CD14-positive monocyte (primary cell): ENCODE measurements at places on chromosomes 16 and 17.
A peak's percentile ranks its signal among the peaks of the same experiment; 100 is the strongest.

DNA sequence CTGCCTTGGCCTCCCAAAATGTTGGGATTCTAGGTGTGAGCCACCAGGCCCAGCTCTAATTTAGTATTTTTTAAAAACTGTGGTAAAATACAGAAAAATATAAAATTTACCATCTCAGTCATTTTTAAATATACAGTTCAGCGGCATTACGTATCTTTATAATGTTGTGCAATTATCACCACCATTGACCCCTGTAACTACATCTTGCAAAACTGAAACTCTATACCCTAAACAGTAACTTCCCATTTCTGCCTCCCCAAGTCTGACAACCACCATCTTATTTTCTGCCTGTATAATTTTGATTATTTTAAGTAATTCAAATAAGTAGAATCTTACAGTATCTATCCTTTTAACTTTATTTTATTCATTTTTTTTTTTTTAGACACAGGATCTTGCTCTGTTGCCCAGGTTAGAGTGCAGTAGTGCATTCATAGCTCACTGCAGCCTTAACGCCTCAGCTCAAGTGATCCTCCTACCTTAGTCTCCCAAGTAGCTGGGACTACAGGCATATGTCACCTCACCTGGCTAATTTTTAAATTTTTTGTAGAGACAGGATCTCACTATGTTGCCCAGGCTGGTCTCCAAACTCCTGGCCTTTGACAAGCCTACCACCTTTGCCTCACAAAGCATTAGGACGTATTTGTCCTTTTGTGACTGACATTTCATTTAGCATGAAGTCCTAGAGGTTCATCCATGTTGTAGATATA lies 10.9 kb upstream of the GGA2 start:
- DNase-seq, result peak; percentile 85

DNA sequence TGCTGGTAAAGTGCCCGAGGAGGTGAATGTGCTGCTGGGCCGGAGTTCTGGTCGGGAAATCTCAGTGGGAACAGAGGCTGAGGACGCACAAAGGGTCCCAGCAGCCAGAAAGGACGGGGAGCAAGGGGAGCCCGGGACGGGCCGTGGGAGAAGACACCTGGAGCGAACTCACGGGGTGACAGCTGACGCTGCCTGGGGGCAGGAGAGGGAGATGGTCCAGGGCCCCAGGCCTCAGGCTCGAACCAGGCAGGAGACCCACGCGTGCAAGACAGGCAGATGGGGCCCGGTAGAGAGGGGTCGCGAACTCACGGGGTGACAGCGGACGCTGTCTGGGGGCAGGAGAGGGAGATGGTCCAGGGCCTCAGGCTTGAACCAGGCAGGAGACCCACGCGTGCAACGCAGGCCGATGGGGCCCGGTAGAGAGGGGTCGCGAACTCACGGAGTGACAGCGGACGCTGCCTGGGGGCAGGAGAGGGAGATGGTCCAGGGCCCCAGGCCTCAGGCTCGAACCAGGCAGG lies 72.9 kb downstream of the METRNL start:
- DNase-seq, result no peak

- no peak for DNase-seq
These were observed 89.1 kb upstream of the NOL11 start for GRCh38 chr17:67628580-67629013.

- peak; percentile 52 for DNase-seq
These were observed 18.5 kb downstream of the RAP1GAP2 start for GRCh38 chr17:2814481-2815341.

GRCh38 chr17:8300627-8301242 lies 5.5 kb upstream of the SLC25A35 start:
- DNase-seq, result peak; percentile 75

- DNase-seq, result no peak
These were observed 32.7 kb downstream of the ARHGAP23 start for GRCh38 chr17:38460716-38461630.
